Inflammatory macrophage treated with lipopolysaccharide for 4 hours (primary cell): ENCODE measurements at places on chromosomes 2 and 18.

DNA sequence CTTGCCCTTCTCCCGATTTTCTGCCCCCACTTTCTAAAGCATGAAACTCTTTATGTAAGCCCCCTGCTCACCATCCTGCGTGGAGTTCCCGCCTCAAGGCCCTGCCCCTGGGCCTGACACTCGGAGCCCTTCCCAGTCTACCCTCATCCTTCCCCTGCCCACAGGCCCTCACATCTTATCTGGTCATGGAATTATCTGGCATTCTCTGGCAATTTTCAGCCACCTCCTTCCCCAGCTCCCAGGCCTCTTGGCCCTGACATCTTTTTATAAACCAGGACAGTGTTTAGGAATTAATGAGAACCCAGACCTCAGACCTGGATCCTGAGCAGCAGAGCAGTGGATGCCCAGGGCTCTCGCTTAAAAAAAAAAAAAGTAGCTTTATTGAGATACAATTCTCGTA is 61.7 kb downstream of the BOLA3 start:
- no peak for DNase-seq

GRCh38 chr2:42194428-42194827 is 25.3 kb downstream of the EML4 start:
- DNase-seq, result no peak

DNA sequence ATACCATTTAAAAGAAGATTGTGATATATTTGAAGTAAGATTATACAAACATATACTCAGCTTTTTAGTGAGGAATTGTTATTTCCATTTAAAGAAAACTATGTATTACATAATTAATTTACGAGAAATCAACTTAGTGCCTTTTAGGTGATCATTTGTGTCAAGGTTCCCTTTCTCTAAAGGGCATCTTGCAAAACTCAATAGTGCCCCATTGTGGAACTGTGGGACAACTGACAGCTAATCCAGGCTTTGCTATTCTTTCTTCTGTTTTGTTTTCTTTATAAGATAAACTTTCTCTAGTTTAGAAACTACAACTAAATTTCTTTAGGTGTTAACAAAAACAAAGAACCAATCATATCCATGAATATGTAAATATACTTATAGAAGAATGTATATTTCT is 24.3 kb upstream of the VIT start:
- DNase-seq, result peak; percentile 49

DNA sequence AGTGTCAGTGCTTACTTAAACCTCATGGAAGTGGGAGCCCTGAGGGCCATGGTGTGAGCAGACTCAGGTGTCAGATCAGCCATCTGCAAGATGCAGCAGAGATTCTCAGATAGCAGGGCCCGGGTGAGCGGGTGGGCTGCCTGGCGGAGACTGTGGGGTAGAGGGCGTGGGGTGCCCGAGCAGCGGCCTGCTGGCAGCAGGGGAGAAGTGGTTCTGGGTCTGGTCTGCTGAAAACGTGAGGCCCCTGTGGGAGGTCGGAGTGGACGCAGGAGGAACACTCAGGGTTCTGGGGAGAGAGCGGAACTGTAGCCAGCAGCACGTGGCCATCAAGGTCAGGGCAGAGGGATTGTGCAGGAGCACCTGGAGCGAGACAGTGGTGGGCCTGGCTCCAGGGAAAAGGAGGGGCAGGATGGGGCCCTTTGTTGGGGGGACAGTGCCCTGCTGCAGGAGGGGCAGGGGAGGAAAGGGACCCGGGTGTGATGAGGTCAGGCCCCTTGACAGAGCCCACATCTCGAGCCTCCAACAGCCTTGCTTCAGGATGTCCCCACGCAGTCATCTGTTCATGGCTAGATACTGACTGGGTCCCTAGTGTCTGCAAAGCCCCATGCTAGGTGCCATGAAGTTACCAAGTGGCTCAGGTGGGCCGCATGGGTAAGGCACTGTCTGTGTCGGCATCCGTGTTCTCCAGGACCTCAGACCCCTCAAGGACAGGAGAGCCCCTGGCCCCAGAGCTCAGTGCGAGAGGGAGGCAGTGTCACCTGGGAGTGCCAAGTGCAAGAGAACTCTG is 2.7 kb upstream of the ESPNL start:
- no peak for DNase-seq

GRCh38 chr2:72988041-72988440 is 70.7 kb downstream of the EMX1 start:
- no peak for DNase-seq

DNA sequence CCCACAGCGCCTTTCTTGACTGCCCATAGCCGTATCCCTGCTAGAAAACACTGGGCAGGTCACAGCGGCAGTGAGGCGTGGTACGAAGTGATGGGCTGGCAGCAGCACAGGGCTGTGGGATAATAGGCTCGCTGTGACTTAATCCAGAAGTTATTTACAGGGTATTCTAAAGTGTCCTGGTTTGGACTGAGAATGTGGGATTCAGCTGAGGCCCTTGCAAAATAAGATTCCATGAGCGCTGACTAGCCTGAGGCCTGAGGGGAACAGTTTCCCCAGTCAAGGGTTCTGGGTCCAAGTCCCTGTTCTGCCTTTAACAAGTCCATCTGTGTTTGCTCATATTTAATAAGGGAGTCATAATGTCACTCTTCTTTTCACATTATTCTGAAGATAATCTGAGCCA is 34.6 kb downstream of the SETBP1 start:
- no peak for DNase-seq

DNA sequence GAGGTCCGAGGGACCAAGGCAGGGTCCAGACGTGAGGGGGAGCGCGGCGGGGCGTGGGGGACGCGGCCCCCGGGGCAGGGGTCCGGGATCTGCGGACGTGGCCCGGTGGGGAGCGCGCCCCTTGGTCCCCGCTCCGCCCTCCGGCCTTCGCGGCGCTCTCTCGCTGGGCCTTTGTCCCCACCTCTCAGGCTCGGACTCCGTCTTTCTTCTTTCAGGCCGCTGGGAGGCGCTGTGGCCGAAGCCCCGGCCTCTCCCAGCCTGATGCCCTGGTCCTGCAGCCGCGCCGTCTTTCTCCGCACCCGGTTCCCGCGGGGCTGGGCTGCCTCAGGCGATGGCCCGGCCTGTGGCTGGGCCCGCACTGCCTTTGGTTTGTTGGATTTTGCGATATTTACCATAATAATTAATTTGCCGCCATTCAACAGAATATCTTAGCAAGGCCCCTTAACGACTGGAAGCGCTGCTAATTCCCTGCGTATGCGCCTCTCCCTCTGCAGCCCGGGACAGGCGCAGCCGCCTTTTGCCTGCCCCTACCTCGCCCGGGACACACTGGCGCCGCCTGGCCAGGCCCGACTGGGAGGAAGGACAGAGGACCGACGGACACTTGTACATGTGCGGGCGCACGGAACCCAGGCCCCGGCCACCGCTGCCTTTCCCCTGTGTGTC is 10.8 kb downstream of the SIX3 start:
- DNase-seq, result peak; percentile 54

DNA sequence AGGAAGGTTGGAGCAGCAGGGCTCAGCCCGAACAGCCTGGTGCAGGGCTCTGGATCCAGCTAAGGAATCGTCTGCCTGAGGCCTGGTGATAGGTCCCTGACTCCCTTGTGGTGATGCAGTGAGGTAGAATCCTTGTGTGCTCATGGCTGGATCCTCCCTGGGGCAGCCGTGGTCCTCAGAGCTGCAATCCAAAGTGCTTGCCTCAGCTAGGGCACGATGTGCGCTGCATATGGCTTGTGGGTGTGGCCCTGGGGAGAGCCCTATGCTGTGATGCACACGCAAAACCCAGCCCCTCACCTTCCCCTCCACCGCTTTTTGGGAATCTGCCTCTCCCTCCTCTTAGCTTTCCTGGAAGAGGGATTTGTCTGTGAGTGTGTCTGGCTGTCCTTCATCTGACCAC is 142.2 kb downstream of the DYSF start:
- no peak for DNase-seq

GRCh38 chr2:27133195-27133875 is 1.1 kb downstream of the PREB start:
- DNase-seq, result peak; percentile 20

DNA sequence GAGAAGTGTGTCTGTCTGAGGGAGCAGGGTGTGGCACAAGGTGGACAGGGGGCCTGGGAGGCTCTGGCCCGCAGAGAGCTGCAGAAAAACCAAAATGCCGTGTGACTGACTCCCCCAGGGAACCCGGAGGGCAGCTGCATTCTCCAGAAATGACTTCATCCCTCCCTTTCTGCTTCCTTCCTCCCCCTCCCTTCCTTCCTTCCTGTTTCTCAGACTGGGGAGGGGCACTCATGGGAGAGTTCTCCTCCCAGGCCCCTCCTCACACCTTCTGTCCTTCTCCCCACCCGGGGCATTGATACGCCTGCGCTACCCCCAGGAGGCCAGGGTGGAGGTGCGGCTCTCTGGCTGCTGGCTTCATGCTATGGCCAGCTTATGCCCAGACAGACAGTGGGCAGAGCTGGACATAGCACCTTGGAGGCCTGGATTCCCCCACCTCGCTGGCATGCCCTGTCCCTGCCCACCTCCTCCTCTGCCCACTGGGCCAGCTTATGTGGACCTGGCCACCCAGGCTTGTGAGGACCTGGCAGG is 8.2 kb upstream of the GPR17 start:
- peak; percentile 37 for DNase-seq

DNA sequence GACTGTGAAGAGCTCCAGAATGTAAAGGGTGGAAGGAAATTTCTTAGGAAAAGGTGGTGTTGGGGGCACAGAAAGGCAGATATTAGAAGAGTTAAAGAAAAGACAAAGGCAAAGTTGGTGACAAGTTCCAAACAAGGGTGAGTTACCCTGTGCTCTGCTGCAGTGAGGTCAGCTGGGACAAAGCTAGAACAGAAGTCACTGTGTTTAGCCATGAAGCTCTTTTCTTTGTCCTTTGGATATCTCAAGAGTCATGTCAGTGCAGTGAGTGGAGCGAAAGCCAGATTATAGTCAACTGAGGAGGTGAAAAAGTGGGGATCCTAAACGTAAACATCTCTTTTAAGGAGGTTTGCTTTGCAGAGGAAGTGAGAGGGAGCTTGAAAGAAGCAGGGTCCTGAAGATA is 187.8 kb upstream of the ALPP start:
- no peak for DNase-seq

DNA sequence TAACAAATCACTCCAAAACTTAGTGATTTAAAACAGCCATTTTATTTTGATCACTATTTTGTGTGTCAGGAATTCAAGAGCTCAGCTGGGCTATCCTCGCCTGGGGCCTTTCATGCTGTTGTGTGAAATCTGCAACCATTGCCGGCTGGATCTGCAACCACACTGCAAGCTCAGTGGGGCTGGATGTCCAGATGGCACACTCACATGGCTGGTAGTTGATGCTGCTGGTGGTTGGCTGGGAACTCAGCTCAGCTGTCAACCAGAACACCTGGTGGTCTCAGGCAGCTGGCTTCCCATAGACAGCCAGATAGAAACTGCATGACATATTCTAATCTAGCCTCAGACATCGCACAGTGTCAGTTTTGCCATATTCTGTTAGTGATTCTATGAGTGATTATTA is 30.6 kb upstream of the AP1S3 start:
- DNase-seq, result no peak

GRCh38 chr2:206876216-206876860 is 63.0 kb upstream of the CPO start:
- no peak for DNase-seq

DNA sequence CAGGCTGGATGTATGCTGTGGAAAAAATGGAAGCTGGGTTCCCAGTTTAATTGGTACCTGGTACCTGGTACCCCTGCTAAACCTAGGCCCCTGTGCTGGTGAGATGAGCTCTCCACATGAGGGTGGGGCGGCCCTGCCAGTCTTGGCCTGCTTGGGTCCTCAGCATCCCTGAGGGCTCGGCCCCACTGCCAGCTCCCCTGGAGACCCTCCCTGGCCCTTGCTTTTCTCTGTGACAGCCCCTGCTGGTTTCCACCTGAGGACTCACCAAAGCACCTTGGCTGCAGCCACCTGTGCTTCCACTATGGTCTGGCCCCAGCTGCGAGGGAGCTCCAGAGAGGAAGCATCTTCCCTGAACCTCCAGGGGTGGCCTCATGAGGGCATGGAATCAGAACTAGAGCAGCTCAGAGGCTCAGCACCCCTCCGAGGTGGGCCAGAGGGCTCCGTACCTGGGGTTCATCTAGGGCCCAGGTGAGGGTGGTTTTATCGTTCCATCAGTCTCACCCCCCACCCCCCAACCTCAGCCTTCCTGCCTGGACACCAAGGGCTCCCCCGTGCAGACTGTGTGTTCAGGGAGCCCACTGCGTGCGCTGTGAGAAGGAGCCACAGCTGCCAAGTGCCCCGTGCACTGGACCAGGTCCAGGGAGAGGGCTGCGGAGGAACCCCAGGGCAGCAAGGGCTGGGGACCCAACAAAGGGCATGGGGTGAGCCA is 23.7 kb upstream of the HDAC4 start:
- DNase-seq, result no peak

DNA sequence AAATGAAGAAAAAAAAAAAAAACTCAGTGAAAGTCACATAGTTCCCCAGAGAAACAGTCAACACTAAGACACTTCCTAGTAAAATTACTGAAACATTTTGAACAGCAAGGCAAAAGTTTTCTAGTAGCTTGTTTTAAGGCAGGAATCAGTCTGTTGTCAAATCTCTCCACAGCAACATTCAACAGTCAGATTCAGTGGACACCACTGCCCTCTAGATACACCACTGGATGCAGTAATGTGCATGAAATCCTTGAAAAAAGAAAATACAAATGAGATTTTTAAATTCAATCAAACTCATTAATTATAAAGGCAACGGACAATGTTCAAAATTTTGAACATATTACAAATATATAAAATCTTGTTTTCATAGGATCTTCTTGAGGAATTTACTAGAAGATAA is 46.4 kb downstream of the GRB14 start:
- no peak for DNase-seq

- DNase-seq, result no peak
Observed at GRCh38 chr2:27164960-27165763, 16.4 kb downstream of the TCF23 start.

- peak; percentile 67 for DNase-seq
Observed at GRCh38 chr2:29130295-29130694, 15.1 kb downstream of the CLIP4 start.

- DNase-seq, result no peak
Observed at GRCh38 chr18:6859676-6860422, 130.3 kb downstream of the ARHGAP28 start.

- peak; percentile 82 for DNase-seq
Observed at GRCh38 chr18:9353596-9353995, 19.0 kb downstream of the TWSG1 start.

DNA sequence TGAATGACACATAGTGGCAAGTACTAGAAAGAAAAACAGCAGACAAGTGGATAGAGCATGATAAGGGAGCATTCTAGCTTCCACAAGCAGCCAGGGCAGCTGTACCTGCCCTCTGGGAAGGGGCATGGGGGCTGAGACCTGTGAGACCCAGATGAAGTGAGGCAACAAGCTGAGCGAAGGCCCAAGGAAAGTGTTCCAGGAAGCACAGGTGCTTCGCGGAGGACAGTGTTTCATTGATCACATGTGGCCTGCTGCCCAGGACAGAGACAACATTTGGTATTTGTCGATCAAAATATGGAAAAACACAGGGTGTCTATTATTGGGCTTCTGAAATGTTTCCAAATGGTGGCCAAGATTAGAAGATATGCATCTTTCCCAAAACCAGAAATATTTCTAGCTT is 149.1 kb downstream of the ZNF516 start:
- DNase-seq, result no peak
